HL-60 (cell line): ENCODE measurements at places on chromosomes 13 and 19.

DNA sequence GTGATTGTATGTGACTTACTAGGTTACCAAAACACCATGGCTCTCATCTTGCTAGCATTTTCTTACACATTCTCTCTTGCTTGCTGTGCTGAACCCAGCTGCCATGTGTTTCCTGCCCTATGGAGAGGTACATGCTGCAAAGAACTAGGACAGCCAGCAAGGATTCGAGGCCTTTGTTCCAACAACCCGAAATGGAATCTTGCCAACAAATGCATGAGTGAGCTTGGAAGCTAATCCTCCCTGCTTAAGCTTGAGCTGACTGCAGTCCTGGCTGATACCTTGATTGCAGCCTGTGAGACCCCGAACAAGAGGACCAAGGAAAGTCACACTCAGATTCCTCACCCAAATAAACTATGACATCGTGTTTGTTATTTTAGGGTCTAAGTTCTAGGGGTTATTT is 651.2 kb downstream of the SLITRK6 start:
- no peak for DNase-seq

DNA sequence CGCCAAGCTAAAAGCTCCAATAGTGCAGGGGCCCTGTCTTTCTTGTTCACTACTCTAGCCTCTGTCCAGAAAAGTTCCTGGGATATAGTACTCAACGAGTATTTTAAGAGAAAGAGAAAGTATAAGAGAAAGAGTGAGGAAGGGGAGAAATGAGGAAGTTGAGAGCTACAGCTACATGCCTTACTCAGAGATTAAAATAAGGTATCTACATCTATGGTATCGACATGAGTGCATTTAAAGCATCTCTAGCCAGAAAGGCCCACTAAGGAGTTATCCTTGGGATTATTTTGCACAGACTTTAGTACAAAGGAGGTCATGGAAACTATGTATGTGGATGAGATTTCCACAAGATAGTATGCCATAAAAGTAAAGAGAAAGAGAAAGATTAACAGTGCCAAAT is 28.5 kb downstream of the MYCBP2 start:
- DNase-seq, result no peak

GRCh38 chr19:4115818-4116385 is 8.0 kb downstream of the MAP2K2 start:
- no peak for DNase-seq

DNA sequence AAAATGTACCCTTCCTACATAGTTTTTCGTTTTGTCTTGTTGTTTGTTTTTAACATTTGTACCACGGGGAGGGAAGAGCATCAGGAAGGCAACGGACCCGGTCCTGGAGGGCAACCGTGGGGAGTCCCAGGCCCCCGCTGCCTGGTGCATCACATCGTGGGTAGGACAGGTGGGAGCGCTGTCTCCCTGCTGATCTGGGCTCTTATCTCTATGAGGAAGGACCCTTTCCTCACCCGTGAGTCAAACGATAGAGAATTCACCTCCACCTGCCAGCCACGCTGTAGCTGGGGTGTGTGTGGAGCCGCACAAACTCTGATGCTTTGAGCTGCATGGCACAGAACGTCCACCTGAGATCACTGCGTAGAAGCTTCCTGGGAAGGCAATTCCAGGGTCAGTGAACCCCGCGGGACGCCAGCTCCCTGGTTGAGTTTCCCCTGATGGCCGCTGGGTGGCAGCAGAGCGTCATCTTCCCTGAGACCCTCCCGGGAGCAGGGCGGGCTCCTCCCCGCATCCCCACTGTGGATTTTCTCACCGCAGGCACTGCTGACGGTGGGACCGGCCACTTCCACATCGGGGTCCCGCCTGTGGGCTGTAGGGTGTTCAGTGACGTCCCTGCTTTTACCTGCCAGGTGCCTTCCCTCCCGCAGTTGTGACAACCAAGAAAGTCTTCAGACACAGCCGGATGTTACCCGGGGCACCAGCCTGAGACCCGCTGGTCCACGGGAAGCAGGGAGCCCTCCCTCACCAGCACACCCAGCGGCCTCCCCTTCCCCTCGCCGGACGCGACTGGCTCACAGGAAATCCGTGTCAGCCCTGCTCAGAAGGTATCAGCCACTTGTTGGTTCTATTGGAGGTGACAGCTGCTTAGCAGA is 54.7 kb downstream of the ZNF787 start:
- peak; percentile 46 for DNase-seq

- no peak for DNase-seq
Measured at GRCh38 chr19:44596428-44597130, 16.8 kb upstream of the IGSF23 start.

DNA sequence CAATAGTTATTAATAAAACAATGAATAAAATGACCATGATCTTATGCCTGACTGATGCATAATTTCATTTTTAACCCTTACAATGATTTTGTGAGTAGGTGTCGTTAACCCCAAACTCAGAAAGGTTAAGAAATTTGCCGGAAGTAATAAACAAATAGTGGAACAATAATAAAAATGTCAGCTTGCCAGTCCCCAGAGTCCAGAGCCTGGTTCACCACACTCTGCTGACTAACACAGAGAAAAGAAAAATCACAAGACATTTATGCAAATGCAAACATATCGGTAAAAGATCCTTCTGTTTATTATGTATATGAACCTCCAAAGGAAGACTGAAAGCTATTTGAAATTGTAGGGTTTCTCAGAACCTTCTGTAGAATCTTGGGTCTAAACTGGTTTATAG is 563.7 kb downstream of the EFNB2 start:
- DNase-seq, result no peak

- no peak for DNase-seq
Measured at GRCh38 chr13:73945871-73946270, 188.3 kb downstream of the KLF12 start.

DNA sequence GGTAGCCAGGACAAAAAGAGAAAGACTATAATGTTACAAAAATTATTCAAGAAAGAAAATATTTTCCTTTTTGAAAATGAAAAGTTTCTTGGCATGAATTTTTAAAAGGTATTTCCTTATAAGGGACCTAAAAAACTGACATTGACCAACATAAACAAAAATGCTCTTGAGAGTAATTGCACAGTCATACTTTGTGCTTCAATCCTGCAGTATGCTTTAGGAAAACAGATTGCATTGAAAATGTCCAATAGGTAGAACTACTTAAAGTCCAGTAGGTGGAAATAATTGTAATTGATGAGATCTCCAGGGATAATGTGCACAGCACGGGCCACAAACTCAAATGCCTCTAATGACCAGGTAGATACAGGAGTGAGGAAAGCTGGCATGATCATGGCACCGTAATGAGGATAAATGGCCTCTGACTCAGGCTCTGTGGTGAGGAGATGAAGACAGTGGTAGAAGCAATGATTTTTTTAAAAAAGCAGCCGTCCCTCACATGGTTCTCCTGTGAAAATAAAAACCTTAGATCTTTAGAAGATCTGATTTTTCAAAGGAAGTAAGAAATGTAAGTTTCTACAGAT is 278.0 kb downstream of the ITGBL1 start:
- no peak for DNase-seq

DNA sequence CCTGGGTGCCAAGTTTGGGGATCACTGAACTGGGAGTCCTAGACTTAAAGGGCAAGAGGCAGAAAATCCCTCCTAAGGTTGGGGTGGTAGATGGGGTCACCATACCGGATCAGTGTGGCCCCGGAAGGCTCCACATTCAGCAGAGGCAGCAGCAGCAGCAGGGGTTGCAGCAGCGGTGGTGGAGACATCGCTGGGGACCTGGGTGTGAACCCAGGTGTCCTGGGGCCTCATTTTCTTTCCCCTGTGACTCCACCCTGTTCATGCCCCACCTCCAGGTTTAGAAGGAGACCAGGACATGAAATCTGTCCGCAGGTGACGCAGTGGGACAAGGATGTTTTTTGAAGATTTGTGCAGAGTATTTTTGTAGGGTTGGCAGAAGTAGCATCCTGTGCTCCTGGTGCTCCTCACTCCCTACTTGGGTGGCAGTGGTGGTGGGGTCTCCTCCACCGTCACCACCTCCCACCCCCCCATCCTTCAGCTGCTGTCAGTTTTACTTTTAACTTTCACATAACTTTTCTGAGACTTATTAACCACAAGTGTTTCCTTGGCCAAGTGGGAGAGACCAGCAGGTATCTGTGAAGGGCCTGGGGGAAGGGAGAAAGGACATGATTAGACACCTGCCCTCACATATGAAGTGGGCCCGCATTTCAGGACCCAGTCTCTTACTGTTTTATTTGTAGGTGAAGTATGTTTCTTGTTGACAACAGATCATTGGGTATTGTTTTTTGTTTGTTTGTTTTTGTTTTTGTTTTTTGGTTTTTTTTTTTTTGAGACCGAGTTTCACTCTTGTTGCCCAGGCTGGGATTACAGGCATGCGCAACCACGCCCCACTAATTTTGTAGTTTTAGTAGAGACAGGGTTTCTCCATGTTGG is at the start of gene NAPSA:
Gene NAPSA, minus strand, starts transcription at position 206 of the 873 bp plus-strand sequence. Its CDS starts 18 bp downstream, at position 188.
- no peak for DNase-seq

DNA sequence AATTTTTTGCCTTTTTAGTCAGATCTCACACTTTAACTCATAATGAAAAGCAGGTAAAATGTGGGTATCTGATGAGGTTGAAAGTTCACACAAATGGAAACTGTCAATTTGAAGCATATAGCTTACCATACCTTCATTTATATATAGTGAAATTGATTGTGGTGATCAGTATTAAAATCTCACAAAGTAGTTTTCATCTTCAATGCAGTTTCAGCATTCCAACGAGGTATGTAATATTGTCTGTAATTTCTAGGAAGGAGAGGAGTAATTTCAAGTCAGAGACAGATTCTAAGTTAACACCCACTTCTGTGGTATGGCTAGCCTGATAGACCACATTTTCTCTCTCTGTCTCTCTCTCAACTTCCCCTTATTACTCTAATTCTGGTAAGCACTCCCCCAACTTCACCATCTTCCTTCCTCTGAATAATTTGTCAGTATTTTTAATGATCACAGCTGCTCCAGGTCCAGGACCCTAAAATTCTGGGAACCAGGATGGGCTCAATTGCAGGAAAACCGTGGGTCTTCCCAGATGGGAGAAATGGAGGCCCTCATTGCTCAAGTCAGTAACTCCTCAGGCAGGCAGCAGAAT is 455.7 kb downstream of the FGF9 start:
- DNase-seq, result no peak

DNA sequence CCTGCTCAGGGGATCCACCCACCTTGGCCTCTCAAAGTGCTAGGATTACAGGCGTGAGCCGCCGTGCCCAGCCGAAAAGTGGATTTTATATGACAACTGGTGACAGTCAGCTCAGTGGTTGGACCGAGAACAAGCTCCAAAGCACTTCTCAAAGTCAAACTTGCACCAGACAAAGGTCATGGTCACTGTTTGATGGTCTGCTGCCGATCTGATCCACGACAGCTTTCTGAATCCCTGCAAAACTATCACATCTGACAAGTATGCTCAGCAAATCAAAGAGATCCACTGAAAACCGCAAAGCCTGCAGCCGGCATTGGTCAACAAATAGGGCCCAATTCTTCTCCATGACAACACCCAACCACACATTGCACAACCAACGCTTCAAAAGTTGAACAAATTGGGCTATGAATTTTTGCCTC is 21.6 kb upstream of the NAA16 start:
- DNase-seq, result peak; percentile 63
